NCI-H1417 treated with DMSO at 0.1 percent for 48 hours (cell line): ENCODE measurements at places on chromosomes 7 and 10.

- DNase-seq, result no peak
Measured at GRCh38 chr7:151566897-151567320, 47.2 kb upstream of the RHEB start.

- DNase-seq, result no peak
Measured at GRCh38 chr7:127417346-127417745, 24.8 kb upstream of the ZNF800 start.

- DNase-seq, result no peak
Measured at GRCh38 chr7:124059375-124059774, 26.5 kb upstream of the TMEM229A start.

DNA sequence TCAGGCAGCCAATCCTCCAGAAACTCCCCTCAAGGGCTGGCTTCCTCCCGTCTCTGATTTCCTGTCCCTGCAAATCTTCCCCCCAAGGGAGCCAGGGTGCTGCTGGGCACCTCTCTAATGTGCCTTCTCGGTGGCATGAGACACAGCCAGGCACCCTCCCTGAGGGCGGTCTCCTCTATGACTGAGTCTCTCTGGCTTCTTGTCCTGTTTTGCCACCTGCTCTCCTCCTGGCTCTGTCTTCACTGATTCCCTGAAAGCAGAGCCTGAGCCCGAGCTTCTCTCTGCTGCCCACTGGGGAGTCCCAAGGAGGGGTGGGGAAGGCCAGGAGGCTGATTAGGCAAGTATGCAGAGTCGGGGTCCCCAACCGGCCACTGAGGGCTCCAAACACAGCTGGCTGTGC, 60.4 kb upstream of the INSIG1 start:
- no peak for DNase-seq

GRCh38 chr7:35988105-35988504, 164.9 kb upstream of the EEPD1 start:
- no peak for DNase-seq

- no peak for DNase-seq
Measured at GRCh38 chr10:44465401-44466115, 80.7 kb upstream of the CXCL12 start.
